ENCODE measurements at places on chromosomes 5 and 9.

GRCh38 chr9:7909537-7909936, 110.0 kb upstream of the DMAC1 start:
- no peak for DNase-seq

GRCh38 chr9:34203992-34204635, 25.3 kb downstream of the UBAP1 start:
- DNase-seq: no peak

GRCh38 chr5:109468737-109469420, 59.1 kb upstream of the PJA2 start:
- DNase-seq: peak; percentile 56

GRCh38 chr9:136244122-136244968, 1.3 kb downstream of the QSOX2 start:
- peak; percentile 76 for DNase-seq

DNA sequence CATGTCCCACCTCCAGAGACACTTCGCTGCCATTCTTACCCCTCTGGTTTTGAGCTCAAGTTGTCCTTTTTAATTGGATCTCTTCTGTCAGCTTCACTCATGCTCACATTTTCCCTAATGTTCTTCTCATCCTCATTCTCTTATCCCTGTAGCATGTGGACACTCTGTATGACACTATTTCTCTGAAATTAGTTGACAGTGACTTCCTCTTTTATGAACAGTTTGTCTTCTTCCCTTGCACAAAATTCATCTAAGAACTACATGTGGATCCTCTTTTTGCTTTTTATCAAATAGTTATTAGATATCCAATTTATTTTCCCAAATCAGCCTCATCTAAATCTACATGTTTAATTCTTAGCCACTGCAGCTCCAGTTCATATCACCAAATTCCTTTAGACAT, 676.2 kb downstream of the MAT2B start:
- no peak for DNase-seq

DNA sequence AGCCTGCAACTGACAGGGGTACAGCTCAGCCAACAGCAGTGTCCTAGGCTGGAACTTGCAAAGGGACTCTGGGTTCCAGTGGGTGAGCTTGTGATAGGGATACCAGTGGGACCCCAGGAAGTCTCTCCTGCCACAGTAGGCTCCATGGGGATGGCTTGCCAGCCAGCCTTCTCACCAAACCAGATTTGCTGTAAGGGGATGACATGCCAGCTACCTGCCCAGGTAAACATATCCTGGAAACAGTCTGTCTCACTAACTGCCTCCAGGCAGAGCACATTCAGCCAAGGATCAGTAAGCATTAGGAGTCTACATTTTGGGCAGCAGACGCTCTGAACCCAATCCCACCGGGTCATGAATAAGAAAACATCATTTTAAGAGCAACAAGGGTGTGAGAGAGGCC, 49.9 kb downstream of the SIL1 start:
- no peak for DNase-seq

GRCh38 chr5:69046375-69046957, 47.3 kb upstream of the SLC30A5 start:
- no peak for DNase-seq

- DNase-seq: no peak
Measured at GRCh38 chr5:127562252-127562651, 44.8 kb downstream of the PRRC1 start.

GRCh38 chr9:127035423-127035822, 87.0 kb downstream of the ANGPTL2 start:
- DNase-seq: no peak

DNA sequence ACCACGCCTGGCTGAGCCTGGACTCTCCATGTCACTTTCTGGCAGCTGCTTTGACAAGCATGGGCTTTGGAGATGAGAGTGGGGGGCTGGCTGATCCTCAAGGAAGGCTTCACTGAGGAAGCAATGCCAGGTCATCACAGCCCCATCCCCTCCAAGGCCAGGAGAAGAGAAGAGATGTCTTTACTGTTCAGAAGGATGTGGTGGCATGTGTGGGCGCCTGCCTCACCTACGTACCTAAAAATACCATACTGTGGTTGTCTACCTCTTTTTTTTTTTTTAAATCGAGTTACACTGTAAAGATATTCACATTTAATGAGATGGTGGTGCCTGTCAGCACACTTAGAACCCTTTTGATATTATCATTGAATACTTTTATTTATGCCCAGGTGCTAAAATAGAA, 26.4 kb upstream of the CTNNA1 start:
- peak; percentile 26 for DNase-seq

All from activated CD4-positive, alpha-beta T cell treated with anti-CD3 and anti-CD28 coated beads for 4 hours (primary cell).